Bone marrow (tissue), 2 donors: ENCODE measurements at places on chromosomes 1 and 21.

DNA sequence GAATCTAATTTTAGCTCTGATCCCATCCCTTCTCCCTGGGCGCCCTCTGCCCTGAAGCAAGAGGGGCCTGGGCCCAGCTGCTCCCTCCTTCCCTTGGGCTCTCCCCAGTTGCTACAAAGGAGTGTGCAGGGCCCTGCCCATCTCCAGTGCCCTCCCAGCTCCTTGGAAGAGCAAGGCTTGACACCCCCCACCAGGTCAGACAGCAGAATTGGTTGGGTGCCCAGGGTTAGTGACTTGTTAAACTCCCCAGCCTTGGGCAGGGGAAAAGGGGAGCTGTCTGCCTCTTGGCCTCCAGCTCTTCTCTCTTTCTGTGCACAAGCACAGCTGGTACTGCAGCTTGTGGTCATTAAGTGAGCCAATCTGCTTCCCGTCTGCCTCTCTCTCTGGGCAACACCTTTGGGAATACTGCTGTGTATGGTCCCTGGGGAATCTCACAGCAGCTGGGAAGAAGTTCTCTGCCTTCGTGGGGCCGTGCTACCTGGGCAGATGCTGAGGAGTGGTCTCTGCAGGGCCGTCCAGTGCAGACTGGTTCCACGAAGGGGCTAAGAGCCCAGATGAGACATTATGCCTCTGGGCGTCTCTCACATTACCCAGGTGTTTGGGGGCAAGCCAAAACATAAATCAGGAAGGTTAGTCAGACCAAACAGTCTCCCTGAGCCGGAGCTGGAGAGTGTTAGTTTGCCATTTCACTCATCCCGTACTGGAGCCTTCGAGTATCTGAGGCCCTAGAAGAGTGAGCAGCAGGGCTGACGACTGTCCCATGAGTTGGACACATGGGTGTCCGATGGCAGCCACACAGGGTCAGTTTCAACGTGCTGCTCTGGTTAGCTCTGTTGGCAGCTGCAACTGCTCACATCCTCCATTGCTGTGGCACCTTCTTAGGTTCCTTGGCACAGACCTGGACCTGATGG lies 37.3 kb downstream of the TMEM53 start:
- DNase-seq = no peak

GRCh38 chr1:215728169-215728568 lies 161.1 kb downstream of the KCTD3 start:
- no peak for DNase-seq

DNA sequence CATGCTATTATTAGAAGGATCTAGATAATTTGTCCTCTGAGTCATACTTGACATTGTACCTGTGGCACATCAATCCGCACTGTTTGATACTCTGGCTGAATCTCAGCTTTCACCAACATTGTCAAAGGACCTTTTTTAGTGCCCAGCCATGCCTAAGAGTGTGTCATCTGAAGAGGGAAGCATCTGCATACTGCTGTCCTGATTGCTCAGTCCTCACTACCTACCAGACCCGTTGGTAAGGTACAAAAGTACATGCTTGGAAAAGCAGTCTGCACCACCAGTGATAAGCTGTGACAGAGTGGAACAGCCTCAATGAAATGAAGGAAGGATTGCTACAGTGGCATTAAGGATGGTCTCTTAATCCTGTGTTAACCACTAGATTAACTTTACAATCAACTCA lies 17.1 kb downstream of the SYNC start:
- no peak for DNase-seq

GRCh38 chr1:160981584-160982411 lies 27.2 kb upstream of the ITLN2 start:
- no peak for DNase-seq

DNA sequence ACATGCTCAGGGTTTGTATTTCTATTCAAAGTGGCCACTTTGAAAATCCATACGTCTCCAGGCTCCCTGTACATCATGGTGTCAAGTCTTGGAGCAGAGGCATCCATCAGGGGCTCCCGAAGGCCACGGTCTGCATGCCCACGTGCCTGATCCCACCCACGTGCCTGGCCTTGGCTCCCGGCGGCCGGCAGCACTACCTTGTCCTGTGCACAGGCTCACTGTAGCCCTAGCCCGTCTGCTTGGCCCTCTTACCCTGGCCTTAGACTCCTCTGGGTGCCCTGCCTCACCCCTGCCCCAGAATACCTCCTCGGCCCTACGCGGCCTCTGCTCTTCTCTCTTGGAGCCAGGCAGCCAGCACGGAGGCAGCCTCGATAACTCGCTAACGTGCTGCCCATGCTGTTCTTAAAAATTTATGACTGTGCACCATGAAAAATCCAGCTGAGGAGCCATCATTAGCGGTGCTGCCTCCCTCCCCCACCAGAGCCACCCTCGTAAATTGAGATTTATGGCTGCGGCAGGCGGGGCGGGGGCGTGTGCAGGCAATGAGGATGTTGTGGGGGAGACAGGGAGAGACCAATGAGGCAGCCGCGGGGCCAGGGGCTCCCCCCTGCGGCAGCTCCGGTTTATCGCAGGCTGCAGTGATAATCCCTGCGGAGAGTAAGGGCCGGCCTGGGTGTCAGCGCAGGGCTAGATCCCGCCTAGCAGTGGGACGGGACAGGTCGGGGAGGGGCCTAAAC lies 24.6 kb downstream of the DMAP1 start:
- DNase-seq = peak; percentile 42

DNA sequence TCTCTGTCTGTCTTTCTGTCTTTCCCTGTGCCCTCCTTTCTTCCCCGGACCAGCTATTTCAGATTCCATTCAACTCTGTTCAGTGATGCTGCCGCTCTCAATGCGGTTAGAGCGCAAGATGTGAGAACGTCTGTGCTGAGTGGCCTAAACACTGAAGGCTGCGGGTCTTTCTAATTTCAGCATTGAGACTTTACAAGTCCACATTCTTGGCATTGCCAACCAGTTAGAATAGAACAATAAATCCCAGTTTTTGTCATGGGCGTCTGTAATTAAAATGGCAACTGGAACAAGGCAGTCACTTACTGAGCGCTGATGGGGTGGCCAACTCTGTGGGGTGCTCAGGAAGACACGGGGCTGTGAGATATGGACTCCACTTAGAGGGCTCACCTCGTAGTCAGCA lies 112.8 kb downstream of the DHRS3 start:
- DNase-seq = no peak
